Activated CD8-positive, alpha-beta memory T cell treated with anti-CD3 and anti-CD28 coated beads for 48 hours (primary cell): ENCODE measurements at places on chromosomes 2 and 18.

GRCh38 chr18:3872641-3873040, 422.7 kb downstream of the TGIF1 start:
- no peak for DNase-seq

GRCh38 chr2:168119515-168120141, 127.8 kb downstream of the STK39 start:
- DNase-seq: no peak

DNA sequence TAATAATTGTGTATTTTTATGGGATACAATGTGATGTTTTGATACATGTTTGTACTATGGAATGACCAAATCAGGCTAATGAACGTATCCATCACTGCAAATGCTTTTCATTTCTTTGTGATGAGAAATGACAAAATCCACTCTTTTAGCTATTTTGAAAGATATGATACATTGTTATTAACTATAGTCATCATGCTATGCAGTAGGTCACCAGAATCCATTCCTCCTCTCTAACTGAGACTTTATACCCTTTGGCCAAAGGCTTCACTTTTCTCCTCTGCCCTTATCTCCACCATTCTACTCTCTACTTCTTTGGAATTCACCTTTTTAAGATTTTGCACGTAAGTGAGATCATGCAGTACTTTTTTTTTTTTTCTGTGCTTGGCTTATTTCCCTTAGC, 44.5 kb upstream of the TMEM17 start:
- no peak for DNase-seq

GRCh38 chr2:69213782-69214181, 173.2 kb downstream of the GFPT1 start:
- no peak for DNase-seq

GRCh38 chr2:62660582-62661262, 44.8 kb upstream of the EHBP1 start:
- DNase-seq: no peak

GRCh38 chr2:105592288-105592687, 152.4 kb upstream of the NCK2 start:
- no peak for DNase-seq

DNA sequence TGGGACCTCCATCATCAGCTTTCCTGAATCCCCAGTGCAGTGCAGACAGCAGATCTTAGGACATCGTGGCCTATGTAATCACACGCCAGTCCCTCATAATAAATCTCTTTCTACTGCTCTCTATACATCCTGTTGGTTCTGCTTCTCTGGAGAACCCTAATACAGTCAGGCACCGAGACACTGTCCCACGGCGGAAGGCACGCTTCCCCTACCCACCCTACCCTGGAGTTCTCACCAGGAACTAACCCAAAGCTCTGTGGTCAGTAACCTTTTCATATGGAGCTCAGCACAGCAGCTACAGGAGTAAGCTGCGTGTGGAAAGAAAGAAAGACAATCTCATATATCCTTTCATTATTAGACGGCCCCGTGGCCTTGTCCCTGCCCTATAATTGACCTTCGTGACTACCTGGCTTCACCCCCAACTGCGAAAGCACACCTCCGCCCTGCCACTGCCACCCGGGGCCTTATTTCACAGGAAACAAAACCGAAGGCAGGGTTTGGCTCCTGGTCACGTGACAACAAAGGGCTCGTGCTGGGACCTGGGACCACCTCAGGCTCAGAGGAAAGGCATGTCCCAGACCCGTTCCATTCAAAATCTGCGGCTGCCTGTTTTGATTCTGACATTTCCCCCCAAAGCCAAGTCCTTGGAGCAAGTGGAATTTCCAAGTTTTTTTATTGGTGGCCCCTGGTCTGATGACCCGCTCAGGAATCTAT, 99.7 kb upstream of the ODC1 start:
- no peak for DNase-seq

DNA sequence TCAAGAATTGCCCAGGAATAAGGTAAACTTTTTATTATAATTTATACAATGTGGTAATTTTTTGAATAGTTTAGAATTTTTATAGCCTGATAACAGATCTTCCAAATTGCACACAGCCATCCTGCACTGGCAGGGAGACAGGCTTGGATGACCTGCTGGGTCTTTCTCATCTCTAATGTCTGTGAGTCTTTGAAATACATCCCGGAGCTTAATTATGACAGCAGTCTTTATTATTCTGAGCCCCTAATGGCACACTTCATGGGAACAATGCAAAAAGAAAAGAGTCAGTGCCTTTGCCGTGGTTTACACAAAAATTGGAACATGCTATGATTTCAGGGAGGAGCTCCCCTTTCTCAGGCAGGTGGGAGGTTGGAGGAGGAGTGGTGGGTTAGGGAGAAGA, 71.0 kb downstream of the TMEM182 start:
- DNase-seq: no peak
